ENCODE measurements at places on chromosomes 3 and 15.

DNA sequence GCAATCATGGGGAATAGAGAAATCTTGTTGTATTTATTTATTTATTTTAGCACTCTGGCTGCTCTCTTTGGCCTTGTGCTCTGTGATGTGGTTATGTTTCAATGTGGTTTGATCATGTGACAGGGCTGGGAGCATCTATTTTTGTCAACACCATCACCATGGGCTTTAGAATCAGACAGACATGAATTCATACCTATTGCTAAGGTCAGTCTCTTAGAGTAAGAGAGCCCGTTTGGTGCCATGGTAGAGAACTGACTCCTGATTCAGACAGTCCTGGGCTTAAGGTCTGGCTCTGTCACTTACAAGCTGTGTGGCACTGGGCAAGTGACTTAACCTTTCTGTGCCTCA is 157.0 kb downstream of the RYR3 start:
- no peak for DNase-seq

GRCh38 chr15:39486621-39487457 is 94.0 kb upstream of the THBS1 start:
- no peak for DNase-seq

- DNase-seq, result no peak
These were observed 226.9 kb downstream of the ZNF385D start for GRCh38 chr3:21524133-21524532.

DNA sequence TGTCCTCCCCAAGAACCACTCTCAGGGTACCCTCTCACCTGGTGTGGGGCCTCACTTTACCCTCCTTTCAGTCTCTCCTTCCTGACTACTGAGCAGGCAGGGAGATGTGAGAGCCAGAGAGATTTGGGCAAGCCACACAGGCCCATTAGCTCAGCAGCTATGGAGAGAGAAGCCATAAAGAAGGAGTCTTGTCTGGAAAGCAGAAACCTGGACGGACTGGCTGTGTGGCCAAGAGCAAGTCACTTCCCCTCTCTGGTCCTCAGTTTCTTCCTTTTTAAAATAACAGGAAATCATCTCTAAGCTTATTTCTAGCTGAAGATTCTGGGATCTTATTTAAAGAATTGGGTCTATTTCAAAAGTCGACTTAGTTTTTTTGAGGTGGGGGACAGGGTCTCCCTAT is 65.8 kb upstream of the ZNF148 start:
- DNase-seq, result no peak

GRCh38 chr3:184825121-184825820 is 13.3 kb downstream of the VPS8 start:
- DNase-seq, result no peak

DNA sequence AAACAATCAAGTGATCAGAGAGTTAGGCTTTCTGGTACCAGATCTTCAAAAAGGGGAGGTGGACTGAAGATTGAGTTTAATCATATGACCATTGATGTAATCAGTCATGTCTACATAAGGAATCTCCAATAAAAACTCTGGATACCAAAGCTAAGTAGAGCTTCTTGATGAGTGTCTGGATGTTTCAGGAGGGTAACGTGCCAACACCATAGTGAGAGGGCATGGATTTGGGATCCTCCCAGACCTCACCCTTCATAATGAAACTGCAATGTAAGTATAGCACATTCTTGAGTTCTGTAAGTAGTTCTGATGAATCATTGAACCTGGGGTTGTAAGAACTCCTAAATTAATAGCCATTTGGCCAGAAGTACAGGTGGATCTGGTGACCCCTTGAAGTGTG is 21.3 kb downstream of the PGPEP1L start:
- DNase-seq, result no peak

DNA sequence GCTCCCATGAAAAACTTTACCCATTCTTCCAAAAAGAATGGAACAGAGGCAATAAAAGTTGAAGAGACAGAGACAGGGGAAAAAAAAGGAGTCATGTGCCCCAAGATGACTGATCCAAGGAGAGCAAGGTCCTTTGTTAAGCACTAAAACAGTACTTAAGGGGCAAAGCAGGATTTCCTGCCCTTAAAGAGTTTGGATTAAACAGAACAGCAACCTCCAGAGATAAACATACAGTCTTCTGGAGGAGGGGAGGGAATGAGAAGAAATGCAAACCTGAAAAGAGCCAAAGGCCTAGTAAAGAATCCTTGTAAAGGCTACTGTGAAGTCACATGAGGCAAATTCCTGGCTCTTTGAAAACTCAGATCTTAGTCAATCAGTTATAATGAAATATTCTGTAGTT is 38.2 kb downstream of the SHQ1 start:
- no peak for DNase-seq

GRCh38 chr15:80154336-80154735 is 1.5 kb downstream of the FAH start:
- no peak for DNase-seq

- no peak for DNase-seq
These were observed 66.5 kb downstream of the GABRG3 start for GRCh38 chr15:27037501-27037900.

- DNase-seq, result no peak
These were observed 140.7 kb upstream of the RARB start for GRCh38 chr3:25287291-25287884.

Data from GM13976 (cell line).